Right hindlimb (tissue), 1 donor: ENCODE measurements at places on chromosomes 16 and 17.

DNA sequence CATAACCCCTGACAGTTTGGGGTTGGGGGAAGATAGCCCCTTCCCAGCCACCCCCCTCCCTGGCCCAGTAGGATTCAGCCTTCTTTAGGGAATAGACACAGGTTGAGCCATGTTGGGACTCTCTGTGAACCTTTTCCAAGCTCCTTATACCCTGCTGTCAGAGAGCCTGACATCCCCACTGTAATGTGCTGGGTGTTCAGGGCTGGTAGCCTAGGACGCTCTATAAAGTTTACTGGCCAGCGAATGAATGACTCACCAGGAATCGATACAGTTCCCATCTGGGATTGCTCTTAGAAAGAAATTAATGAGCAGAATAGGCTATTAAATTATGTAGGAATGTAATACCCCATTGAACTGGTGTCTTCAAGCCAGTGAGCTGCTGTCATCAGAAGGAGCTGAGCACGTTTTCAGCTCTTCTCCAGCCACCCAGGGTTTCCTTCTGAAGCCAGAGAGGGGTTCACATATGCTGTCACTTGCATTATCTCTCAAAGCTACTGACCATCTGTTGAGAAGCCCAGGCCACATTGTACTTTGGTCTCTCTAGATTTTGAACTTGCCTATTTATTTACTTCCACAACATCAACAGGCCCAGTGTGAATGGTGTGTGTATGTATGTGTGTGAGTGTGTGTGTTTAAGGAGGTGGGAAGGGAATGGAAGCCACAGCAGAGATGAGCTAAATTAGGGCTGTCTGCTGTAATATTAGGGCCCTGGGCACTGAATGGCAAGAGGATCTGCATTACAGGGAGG is 64.9 kb downstream of the SPACA3 start:
- DNase-seq = no peak

- no peak for DNase-seq
These were observed 17.8 kb downstream of the SNN start for GRCh38 chr16:11685844-11686618.

- no peak for DNase-seq
These were observed 12.0 kb downstream of the APPBP2 start for GRCh38 chr17:60514053-60514452.

- DNase-seq = peak; percentile 60
These were observed 2.4 kb downstream of the OSGIN1 start for GRCh38 chr16:83955218-83956130.

DNA sequence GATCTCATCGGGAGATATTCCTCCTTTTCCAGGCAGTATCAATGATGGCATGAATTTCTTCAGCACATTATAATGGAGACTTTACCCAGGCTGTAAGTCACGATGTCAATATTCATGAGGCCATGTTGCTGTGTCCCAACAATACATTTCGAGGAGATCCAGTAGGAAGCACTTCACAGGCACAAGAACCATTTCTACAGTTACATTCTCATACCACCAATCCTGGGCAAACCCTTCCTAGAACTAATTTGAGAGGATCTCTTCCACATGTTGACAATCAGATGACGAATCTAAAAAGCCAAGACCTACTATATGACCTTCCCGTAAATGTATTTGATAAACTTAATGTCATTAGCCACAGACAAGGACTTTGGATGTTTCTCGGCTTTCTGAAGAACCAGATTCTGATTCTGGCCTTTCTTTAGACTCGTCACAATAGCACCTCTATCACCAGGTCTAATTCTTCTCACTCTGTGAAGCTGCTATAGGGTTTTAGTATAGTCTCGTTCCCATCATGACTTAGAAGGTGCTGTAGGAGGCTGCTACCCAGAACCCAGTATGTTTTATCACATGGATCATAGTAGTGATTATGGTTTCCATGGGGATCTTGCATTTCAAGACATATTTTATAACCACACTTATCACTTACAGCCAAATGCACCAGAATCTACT is 40.2 kb downstream of the C16orf87 start:
- no peak for DNase-seq

DNA sequence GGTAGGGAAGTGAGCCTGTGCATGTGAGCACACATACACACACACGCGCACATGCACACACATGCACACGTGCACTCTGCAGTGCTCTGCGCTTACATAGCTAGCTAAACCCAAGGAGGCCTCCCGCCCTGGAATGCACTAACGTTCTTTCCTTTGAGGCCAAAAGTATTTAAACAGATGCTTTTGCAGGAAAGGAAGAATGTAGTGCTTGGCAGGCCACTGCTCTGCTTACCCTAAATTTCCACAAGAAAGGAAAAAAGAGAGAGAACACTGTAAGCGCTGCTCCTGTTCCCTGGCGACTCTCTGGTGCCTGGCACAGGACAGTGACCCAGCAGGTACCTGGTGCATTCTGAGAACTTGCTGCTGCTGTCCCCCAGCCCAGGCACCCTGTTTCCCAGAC is 31.3 kb upstream of the MRPS23 start:
- DNase-seq = peak; percentile 93

GRCh38 chr16:10013364-10013763 is 168.9 kb downstream of the GRIN2A start:
- DNase-seq = no peak
